ENCODE measurements at places on chromosomes 4 and X.

DNA sequence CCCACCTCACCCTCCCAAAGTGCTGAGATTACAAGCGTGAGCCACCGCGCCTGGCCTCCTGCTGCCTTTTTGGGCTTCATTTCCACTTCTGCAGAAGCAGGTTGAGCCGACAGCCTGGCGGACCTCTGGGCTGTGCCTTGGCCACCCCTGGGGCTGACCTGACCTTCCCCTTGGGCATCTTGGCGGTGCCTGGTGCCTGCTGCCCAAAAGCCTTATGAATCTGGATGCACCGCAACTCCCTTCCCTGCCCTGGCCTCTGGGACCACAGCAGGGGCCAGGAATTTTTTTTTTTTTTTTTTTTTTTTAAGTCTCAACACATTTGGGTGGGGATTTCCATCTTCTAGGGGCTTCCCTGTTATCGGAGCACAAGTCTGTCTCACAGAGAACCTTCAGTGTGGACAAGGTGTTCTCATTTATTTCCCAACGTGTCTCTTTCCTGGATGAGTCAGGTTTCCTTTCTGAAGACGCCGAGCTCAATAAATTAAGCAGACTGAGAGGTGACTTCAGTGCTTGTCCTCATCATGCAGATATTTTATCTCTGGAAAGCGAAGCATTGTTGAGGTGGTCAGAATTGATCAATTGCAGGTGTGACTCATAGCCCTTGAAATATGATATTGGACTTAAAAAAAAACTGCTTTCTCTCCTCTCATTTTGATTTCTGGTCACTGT, 79.7 kb downstream of the SHROOM2 start:
- ATAC-seq = no peak

- no peak for ATAC-seq
Measured at GRCh38 chr4:44145868-44146267, 302.7 kb downstream of the KCTD8 start.

- ATAC-seq = no peak
Measured at GRCh38 chrX:48533165-48533564, 6.3 kb upstream of the TBC1D25 start.

GRCh38 chr4:167713756-167714155, 378.6 kb upstream of the ANXA10 start:
- ATAC-seq = no peak

DNA sequence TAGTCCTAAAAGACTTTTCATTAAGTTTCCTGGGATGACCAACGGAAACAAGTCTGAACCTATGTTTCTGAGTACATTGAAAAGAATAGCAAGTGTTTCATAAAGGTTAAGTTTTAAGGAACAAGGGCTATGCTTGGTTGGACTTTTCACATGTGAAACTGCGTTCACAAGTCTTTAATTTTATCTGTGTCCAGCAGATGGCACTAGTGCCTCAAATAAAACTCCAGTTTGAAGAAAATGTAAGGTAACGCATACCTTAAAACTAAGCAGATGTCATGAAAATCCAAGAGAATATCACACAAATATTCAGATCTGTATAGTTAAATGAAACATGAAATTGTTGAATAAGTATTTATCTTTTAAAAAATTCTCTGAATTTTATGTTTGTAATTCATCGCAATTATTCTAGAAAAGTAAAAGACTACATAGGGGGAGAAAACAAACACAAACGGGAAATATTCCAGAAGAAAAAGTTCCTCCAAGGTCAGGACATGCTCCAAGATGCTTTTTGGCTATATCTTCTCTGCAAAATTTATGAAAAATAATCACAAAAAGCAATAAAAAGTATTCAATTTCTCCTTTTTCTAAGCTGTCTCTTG, 89.6 kb upstream of the MAD2L1 start:
- no peak for ATAC-seq

DNA sequence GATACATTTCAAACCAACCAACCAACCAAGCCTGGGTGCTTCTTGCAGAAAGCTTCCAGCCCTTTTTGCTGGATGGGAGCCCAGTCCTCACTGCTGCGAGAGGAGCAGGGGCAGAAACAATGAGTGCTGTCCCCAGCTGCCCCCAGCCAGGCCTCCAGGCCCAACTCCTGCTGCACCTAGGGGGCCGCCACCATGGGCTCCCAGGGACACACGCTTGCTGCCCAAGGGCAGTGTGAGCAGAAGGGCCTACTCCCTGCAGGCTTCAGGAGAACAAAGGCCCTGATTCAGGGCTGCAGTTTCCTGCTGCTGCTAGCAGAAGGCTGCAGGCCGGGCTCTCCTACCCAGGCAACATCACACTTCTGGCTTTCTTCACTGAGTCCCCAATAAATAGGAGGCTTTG, 37.7 kb upstream of the ENPP6 start:
- no peak for ATAC-seq

- no peak for ATAC-seq
Measured at GRCh38 chrX:21948897-21949578, 8.5 kb downstream of the SMS start.

DNA sequence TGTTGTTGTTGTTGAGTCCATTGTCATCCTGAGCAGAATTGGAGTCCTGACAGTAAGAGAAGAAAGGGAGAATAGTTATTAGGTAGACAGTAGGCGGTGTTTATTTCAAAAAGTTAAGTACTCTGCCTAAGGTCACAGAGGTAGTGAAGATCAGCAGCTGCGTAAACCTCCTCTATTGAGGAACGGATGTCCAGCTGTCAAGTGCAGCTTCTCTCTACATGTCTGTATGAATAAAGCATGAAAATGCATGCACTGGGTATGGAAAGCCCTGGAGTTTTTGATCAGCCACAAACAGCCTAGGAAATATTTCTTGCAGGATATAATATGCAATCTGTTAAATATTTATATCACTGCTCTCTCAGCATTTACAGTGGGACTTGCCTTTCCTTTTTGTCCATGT, 109.4 kb upstream of the CBLL2 start:
- no peak for ATAC-seq

- ATAC-seq = no peak
Measured at GRCh38 chr4:83890231-83890630, 354.3 kb downstream of the GPAT3 start.

DNA sequence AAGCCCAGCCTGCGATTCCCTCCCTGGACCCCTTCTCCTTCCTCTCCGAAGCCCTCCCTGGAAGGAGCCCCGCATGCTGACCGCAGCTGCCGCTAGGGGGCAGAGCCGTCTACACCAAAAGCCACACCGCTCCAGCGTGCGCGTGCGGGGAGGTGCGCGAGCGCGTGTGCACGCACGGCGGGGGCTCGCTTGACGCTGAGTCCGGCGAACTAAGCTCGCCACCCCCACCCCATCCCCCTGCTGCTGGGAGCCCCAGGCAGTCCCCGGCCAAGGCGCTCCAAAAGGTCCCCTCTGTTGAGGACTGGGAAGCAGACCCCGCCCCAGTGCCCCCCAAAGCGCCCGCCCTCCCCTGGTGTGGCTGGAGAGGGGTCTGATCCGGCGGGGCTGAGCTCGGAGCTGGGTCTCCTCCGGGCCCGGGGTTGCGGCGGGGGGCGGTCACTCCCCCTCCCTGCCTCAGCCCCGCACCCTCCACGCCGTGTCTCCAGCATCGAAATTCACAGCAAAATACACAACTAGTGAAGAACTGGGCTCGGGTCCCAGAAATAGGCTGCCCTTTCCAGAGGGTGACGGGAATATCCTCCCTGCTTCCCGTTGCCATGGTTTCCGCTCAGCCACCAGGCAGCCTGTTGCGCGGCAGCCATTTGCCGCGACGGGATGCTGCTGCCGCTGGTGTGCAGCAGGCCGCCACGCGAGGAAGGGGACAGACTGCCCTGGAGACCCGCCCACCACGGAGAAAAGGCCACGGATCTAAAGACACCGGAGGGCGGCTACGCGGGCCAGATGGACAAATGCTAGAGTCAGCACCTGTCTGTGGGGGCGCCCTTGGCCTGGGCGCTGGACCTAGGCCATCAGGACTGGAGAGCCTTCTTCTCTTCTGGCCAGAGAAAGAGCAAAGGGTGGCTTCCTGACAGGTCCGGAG, 11.2 kb upstream of the CCNQ start:
- peak; percentile 98 for ATAC-seq

DNA sequence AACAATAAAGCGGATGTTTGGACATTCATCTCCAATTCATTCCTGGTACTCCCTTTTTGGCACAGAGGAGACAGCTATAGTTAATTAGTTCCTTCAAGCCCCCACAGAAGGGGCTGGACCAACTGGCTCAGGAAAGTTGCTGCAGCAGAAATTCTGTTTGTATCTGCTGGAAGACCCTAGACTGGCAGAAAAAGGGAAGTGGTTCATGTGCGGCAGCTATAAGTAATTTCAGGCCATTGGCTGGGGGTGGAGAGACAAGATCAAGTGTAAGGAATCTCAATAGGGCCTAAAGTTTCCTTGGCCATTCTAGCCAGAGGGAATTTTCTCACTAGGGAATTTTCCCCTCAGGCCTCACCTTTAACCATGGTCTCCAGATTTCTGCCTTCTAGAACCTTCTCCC, 89.9 kb upstream of the DHX15 start:
- no peak for ATAC-seq

- no peak for ATAC-seq
Measured at GRCh38 chrX:19017271-19017670, 33.4 kb upstream of the PHKA2 start.

- no peak for ATAC-seq
Measured at GRCh38 chr4:72701987-72702819, 133.2 kb upstream of the ADAMTS3 start.

DNA sequence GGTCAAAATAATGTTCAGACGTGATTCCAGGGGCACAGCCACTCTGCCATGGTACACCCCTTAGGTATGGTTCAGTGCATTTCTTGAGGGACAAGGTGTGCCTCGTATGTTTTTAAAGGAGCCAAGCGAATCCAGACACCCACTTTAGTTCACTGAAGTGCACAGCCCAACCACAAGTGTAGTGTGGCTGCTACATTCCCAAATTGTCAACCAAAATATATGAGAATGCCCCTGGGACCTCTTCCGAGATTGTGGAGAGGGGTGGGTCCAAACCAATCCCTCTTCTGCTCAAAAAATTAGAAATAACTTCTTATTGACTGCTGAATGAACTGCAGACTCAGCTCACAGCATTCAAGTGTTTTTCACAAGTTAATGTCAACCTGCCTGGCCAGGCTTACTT, 7.4 kb upstream of the BRS3 start:
- ATAC-seq = no peak

DNA sequence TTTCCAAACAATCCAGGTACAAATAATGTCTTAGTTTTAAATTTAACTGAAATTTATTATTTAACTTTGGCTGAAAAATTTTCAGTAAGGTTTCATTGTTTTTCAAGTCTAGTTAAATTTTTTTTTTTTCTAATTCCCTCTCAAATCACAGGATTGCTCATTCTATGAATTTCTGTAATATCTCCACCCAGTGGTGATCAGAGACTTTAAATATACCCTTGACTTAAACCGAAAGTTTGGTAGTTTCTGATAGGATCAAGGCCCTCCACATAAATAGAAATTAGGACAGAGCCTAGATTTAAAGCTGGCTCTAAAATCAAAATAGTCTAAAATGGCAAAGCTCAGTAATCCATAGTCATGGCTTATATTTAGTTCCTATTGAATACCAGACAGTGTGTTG, 175.4 kb downstream of the TBCK start:
- no peak for ATAC-seq

- ATAC-seq = no peak
Measured at GRCh38 chrX:35499071-35499862, 298.9 kb upstream of the MAGEB16 start.

DNA sequence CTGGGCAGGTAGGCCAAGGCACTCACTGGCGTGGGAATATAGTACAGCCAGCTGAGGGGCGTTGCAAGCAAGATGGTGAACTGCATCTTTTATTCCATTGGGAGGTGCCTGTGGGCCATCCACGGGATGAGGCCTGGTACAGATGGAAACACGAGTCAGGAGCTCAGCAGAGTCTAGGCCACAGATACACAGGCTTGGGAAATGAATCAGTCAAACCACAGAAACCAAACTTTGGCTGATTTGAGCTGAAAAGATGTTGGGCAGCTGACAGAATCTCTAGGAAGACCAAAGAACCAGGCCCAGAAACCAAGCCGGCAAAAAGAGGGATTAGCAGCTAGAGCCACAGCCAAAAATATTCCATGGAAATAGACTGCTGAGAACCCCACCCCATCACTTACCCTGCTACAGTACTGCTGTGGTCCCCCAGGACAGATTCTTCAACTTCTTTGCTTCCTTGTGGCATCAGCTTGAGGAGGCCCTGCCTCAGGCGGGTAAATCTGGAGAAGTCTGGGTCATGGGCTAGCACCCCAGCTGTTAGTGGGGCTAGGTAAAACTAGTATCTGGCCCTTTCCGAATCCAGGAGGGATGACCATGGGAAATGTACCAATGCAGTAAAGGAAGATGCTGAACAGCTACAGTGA, 75.4 kb downstream of the TMEM131L start:
- peak; percentile 88 for ATAC-seq

DNA sequence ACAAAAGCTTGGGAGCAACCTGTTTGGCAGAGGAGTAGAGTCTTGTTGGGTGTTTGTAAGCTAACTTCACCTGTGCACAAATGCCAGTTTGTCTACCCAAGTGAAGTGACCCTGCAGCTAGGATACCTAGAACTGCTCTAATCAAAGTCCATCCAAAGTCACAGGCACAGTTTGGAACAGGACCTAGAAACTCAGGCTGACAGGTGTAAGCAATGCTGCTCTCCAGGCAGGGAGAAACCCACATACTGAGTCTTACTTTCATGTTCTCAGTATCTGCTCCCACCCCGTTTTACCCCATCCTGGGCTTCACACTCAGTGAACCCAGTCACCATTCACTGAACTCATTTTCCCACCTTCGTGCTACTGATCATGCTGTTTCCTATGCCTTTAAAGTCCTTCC, 40.3 kb downstream of the MAML3 start:
- no peak for ATAC-seq

DNA sequence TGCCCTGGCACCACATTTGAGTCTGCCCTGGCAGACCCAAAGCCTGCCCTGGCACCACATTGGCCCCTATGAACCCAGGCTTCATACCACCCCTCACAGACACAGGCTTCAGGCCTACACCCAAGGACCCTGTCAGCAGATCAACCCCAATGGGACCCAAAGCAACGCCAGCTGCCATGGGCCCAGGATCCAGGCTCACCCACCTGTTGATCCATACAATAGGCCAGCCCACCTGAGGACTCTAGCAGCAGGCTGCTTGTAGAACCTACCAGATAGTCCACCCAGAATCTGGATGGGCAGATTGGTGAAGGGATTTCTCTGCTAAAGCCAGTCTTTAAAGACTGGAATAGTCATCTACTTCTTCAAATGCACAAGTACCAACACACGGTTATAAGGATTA, 114.4 kb downstream of the LAS1L start:
- ATAC-seq = no peak

DNA sequence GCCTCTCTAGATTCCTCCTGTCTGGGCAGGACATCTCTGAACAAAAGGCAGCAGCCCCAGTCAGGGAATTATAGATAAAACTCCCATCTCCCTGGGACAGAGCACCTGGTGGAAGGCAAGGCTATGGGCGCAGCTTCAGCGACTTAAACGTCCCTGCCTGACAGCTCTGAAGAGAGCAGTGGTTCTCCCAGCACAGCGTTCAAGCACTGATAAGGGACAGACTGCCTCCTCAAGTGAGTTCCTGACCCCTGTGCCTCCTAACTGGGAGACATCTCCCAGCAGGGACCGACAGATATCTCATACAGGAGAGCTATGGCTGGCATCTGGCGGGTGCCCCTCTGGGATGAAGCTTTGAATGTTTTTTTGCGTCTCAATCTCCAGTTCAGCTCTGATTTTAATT, 262.2 kb downstream of the PARM1 start:
- ATAC-seq = no peak

GRCh38 chr4:17090063-17090462, 191.6 kb upstream of the LDB2 start:
- no peak for ATAC-seq
